ENCODE measurements at places on chromosomes 7 and 10. TPM values are rescaled to one million over a fixed set of nuclear protein-coding genes. Genes with fewer than 3 reads are reported as not detected.

The OGDHL gene
- 0.18 TPM for total RNA-seq

The SCIN gene
- not detected for total RNA-seq

The ELAPOR2 gene
- 6.4 TPM for total RNA-seq

The TAC1 gene
- total RNA-seq, result not detected

The NPS gene
- not detected for total RNA-seq

The CD36 gene
- not detected for total RNA-seq

The INHBA gene
- total RNA-seq, result 0.53 TPM

The GPR26 gene
- not detected for total RNA-seq

The CALML3 gene
- not detected for total RNA-seq

The ITIH2 gene
- not detected for total RNA-seq

The FGFBP3 gene
- total RNA-seq, result 0.18 TPM

The OR2A5 gene
- not detected for total RNA-seq

The KAZALD1 gene
- 9.8 TPM for total RNA-seq

The HOXA7 gene
- total RNA-seq, result 2.6 TPM

The CCAR1 gene
- total RNA-seq, result 32.4 TPM

The NCF1 gene
- not detected for total RNA-seq

The VENTX gene
- not detected for total RNA-seq

The GSTO2 gene
- total RNA-seq, result 7.1 TPM

The PARD3 gene
- total RNA-seq, result 33.5 TPM

The ST8SIA6 gene
- under 0.01 TPM for total RNA-seq

The MOGAT3 gene
- total RNA-seq, result not detected

The PIP gene
- not detected for total RNA-seq

The MKX gene
- total RNA-seq, result 7.5 TPM

The FGL2 gene
- not detected for total RNA-seq

The LIPJ gene
- total RNA-seq, result not detected

The TAS2R3 gene
- not detected for total RNA-seq

The NUTM2D gene
- total RNA-seq, result 4.6 TPM

The OR2A1 gene
- total RNA-seq, result not detected

The POM121 gene
- total RNA-seq, result 4.0 TPM

The ATP6V0E2 gene
- total RNA-seq, result 16.1 TPM

The CALD1 gene
- 253 TPM for total RNA-seq

The COL28A1 gene
- total RNA-seq, result under 0.01 TPM

The CALHM2 gene
- total RNA-seq, result 52.5 TPM

The RABGEF1 gene
- 28.4 TPM for total RNA-seq

The PDE1C gene
- total RNA-seq, result 0.86 TPM

The PMPCB gene
- total RNA-seq, result 61.7 TPM

The ZNF786 gene
- total RNA-seq, result 3.7 TPM

Data from myometrial cell (primary cell).